Astrocyte (in vitro differentiated cells and primary cell): ENCODE measurements at places on chromosomes 2 and 18. TPM values are rescaled to one million over a fixed set of nuclear protein-coding genes. Genes with fewer than 3 reads are reported as not detected.

GRCh38 chr2:219571311-219572236 lies at the start of gene OBSL1:
TSS of gene OBSL1 (minus strand) at chr2:219571539. CDS start at chr2:219571232, 307 bp downstream.
- peak; percentile 67 for DNase-seq
- peaks cover 8% of the 10 kb centered on the region for H3K36me3 ChIP-seq
- peak within 1 kb of the TSS; percentile 47 for H3K27ac ChIP-seq
- peaks cover 17% of the 10 kb centered on the region for H3K4me1 ChIP-seq
- H3K4me3 ChIP-seq = peak within 1 kb of the TSS; percentile 60

POTEJ gene
- total RNA-seq = not detected in 2 replicates

GRCh38 chr18:961644-962355 lies 57.1 kb downstream of the ADCYAP1 start:
- peak overlapping the region; percentile 64 for H3K27ac ChIP-seq
- H3K27me3 ChIP-seq = no peaks in the 10 kb centered on the region
- DNase-seq = no peak
- no peaks in the 10 kb centered on the region for H3K36me3 ChIP-seq

- H3K27ac ChIP-seq = no peak overlapping the region
- DNase-seq = no peak
- H3K36me3 ChIP-seq = no peaks in the 10 kb centered on the region
- H3K4me3 ChIP-seq = no peak overlapping the region
Observed at GRCh38 chr2:159817283-159817682, 19.3 kb upstream of the CD302 start.

GRCh38 chr2:9332853-9333245 lies 90.5 kb downstream of the ITGB1BP1 start:
- peaks cover 28% of the 10 kb centered on the region for H3K4me1 ChIP-seq
- H3K27me3 ChIP-seq = no peaks in the 10 kb centered on the region
- H3K36me3 ChIP-seq = peaks cover 20% of the 10 kb centered on the region
- H3K27ac ChIP-seq = no peak overlapping the region

GRCh38 chr2:205720451-205720902 lies 38.2 kb downstream of the NRP2 start:
- no peak overlapping the region for H3K27ac ChIP-seq
- H3K27me3 ChIP-seq = no peaks in the 10 kb centered on the region
- no peak overlapping the region for H3K4me3 ChIP-seq
- H3K36me3 ChIP-seq = peaks cover 31% of the 10 kb centered on the region
- no peak for DNase-seq
- H3K4me1 ChIP-seq = no peaks in the 10 kb centered on the region

DNA sequence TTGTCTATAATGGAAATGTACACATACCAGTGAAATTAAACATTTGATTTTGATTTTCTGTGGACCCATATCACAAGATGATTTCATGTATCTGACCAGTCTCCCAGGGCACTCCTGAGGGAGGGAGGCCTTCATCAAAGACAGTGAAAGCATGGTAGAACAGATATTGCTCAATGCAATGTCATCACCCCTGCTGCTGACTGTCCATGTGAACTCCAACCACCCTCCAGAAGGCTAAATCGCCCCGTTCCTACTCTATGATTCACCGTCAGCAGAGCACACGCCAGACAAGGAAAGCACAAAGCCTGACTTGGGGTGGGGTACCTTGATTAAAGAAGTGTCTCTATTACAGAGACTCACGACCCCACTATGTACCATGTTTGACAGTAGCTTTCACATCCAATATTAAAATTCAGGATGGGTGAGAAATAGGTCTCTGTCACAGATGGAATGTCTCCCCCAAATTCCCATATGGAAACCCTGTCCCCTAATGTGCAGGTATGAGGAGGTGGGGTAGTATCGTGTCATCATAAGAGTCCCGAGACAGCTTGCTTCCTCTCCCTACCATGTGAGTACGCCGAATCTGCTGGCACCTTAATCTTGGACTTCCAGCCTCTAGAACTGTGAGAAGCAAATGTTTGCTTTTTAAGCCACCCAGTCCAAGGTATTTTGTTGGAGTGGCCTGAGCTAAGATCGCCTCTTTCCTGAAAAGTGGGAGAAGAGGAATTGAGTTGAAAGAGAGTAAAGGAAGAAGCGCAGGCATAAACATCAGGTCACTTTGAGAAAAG lies 42.4 kb downstream of the CYB5A start:
- H3K27ac ChIP-seq = no peak overlapping the region
- H3K4me3 ChIP-seq = no peak overlapping the region
- H3K4me1 ChIP-seq = peaks cover 7% of the 10 kb centered on the region
- peak; percentile 32 for DNase-seq

DNA sequence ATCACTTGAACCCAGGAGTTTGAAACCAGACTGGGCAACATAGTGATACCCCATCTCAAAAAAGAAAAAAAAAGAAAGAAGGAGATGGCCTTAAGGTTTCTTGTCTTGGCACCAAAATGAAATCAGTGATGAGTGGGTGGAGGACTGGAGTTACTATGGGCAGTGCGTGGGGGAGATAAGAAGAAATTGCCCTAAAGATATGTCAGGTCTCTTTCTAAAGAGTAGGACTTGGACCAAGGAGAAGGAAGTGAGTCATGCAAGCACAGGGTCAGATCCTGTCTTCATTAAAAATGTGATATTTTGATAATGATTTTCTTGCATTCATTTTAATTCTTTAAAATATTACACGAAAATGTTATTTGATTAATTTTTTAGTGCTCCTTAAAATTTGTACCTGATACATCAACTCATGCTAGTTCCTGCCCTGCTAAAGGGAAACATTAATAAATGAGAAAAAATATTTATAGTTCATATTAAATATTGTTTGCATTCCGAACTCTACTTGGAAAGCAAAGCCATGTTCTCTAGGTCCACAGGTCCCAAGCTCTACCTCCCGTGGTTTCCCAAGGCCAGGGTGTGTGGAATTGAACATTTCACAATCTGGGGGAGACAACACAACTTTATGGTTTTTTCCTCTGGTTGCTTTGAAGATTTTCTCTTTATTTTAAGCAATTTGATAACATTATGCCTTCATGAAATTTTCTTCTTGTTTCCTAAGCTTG lies 62.6 kb upstream of the CTLA4 start:
- H3K4me3 ChIP-seq = peak overlapping the region; percentile 13
- peak overlapping the region; percentile 98 for H3K27ac ChIP-seq
- H3K4me1 ChIP-seq = peaks cover 61% of the 10 kb centered on the region
- H3K36me3 ChIP-seq = no peaks in the 10 kb centered on the region
- peak; percentile 79 for DNase-seq
- H3K27me3 ChIP-seq = no peaks in the 10 kb centered on the region

CTAGE1 gene
- total RNA-seq = 0.12 and 0.30 TPM in 2 replicates

ATP6V1C2 gene
- 0.14 TPM in 1 of 2 replicates, not detected in the other for total RNA-seq

GRCh38 chr2:237866101-237866621 lies 6.7 kb downstream of the RAMP1 start:
- peak overlapping the region; percentile 15 for H3K4me3 ChIP-seq
- DNase-seq = peak; percentile 85
- peaks cover 28% of the 10 kb centered on the region for H3K4me1 ChIP-seq
- H3K36me3 ChIP-seq = no peaks in the 10 kb centered on the region
- no peaks in the 10 kb centered on the region for H3K27me3 ChIP-seq

PID1 gene
- 10.7 and 13.6 TPM in 2 replicates for total RNA-seq

DNA sequence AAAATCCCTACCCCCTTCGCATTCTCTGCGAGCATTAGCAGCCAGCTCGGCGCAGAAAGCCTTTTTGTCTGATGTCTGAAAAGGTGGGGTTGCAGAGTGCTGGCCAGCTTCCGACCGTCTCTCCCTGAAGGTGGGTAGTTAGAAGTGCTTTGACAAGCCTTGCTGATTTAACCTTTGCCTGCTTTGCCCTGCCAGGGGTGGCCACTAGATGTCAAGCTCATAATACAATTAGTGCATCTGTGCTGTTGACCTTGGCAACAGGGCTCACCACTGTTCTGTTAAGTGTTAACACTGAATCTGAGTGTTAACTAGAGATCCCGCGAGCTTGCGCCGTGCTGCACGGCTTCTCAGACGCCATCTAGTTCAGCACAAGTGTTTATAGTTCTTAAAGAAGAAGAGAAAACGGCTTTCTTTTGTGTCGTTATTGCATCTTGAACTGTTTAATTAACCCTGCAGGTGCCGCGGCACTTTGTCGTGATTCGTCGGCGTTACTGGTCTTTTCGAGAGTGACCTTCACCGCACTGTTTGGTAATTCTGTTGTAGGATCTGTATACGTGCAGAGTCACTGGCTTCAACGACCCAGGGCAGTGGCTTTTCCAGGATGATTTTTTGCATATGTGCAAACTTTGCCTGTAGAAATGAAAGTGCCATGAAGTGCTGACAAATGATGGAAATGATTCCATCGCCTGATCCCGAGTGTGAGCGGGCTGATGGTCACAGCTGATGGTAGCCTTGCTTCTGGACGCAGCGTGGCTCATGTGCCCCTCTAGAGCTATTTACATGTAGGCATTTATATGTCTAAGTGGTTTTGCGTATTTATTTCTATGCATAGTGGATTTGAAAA lies 5.5 kb downstream of the SALL3 start:
- H3K4me1 ChIP-seq = peaks cover 11% of the 10 kb centered on the region
- H3K4me3 ChIP-seq = peak overlapping the region; percentile 56
- H3K27ac ChIP-seq = no peak overlapping the region
- no peaks in the 10 kb centered on the region for H3K36me3 ChIP-seq

DNA sequence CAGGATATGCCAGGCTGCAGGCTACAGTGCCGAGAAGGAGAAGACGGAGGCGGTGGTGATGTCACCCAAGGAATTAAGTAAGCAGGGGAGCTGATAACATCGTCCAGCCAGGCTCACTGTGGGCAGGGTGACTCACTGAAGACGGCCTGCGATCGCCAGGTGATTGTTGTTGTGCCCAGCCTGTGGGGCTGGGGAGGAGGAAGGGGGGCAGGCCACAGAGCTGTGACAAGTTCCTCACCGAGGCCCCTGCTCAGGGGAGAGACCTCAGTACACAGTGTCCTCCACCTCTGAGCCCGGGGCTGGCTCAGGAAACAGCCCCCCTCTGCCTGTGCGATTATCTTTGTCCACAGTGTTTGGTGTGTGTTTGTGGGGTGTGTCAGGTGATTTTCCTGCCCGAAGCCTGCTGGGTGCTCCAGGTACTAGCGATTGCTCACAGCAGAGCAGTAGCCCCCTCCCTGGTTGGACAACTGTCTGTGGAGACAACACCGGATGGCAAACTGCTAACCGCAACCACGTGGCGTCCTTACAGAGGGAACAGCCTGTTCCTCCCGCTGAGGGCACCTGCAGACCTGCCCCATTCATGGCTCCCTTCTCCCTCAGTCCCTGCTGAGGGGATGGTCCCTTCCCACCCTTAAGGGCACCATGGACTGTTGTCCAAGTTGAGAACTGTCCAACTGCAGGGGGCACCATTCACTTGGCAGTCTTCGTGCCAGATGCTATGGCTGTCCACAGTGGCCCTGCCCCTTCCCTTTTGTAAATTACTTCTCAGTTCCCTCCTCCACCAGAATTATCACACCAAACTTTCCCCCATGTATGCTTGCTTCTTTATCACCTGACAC lies 95.1 kb downstream of the ZFP36L2 start:
- H3K36me3 ChIP-seq = no peaks in the 10 kb centered on the region
- H3K27ac ChIP-seq = peak overlapping the region; percentile 21
- peaks cover 27% of the 10 kb centered on the region for H3K4me1 ChIP-seq
- H3K4me3 ChIP-seq = no peak overlapping the region
- H3K27me3 ChIP-seq = no peaks in the 10 kb centered on the region

GRCh38 chr2:179562330-179562885 lies 297.8 kb upstream of the SESTD1 start:
- no peak overlapping the region for H3K4me3 ChIP-seq
- H3K27me3 ChIP-seq = no peaks in the 10 kb centered on the region
- H3K36me3 ChIP-seq = no peaks in the 10 kb centered on the region
- H3K27ac ChIP-seq = no peak overlapping the region
- H3K4me1 ChIP-seq = no peaks in the 10 kb centered on the region

- no peak overlapping the region for H3K27ac ChIP-seq
- no peaks in the 10 kb centered on the region for H3K4me1 ChIP-seq
- no peak overlapping the region for H3K4me3 ChIP-seq
Observed at GRCh38 chr18:1270081-1270480, 365.4 kb downstream of the ADCYAP1 start.

DNA sequence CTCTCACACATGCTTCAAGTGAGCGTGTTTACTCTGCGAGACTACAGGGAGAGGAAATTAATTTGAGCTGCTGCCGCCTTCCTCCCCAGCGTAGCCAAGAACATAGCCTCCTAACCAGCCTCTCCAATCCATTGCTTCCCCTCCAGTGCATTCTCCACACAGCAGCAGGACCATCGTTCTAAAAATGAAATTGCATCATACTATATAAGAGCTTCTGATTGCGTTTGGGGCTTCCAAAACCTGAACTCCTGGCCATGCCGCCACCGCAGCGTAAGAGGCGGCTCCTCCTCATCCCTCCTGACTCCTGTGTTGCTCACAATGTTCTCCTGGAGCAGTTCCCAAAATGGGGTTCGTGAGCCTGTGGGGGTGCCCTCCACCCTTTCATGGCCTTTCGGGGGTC lies 142.1 kb downstream of the MYT1L start:
- no peak overlapping the region for H3K4me3 ChIP-seq
- no peak for DNase-seq
- no peak overlapping the region for H3K27ac ChIP-seq
- no peaks in the 10 kb centered on the region for H3K27me3 ChIP-seq

ZNF396 gene
- total RNA-seq = 1.3 and 1.4 TPM in 2 replicates

- no peak overlapping the region for H3K4me3 ChIP-seq
- no peaks in the 10 kb centered on the region for H3K36me3 ChIP-seq
- peaks cover 41% of the 10 kb centered on the region for H3K4me1 ChIP-seq
- DNase-seq = peak; percentile 78
- H3K27me3 ChIP-seq = no peaks in the 10 kb centered on the region
- peak overlapping the region; percentile 54 for H3K27ac ChIP-seq
Observed at GRCh38 chr2:39504790-39505335, 67.8 kb upstream of the MAP4K3 start.

DNA sequence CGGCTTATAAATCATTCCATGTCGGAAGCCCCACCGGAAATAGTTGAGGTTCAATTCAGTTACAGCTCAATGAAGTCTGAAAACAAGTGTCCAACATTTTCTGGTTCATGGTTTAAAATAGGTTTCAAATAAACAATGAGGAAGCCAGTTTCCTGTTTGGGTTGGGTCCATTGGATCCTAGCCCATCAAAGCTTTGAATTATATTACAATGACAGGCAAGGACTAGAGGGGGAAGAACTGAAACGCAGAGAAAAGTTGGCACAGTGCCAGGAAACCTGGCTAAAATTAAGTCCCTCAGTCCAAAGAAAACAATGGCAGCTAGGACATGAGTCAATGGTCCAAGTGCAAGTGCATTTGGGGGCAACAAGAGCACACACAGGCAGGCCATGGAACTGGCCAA lies 32.0 kb downstream of the SLC14A1 start:
- H3K36me3 ChIP-seq = no peaks in the 10 kb centered on the region
- DNase-seq = peak; percentile 87
- peaks cover 11% of the 10 kb centered on the region for H3K4me1 ChIP-seq

KCNE4 gene
- 0.27 and 0.34 TPM in 2 replicates for total RNA-seq

DNA sequence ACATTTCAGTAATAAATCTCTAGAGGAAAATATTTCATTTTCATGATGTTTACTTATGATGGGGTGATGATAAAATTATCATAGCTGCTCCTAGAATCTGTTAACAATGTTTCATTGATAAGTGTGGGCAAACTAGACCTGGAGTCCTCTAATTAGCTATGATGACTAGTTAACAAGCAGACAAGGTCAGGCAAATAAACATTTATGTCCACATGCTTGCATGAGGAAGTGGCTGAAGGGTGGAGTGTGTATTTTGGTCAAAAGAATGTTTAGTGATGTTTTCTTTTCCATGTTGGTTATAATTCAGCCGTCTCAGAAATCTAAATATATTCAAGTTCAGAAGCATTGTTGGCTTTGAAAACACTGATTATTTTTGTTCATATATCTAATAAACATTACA lies 99.9 kb upstream of the FN1 start:
- H3K36me3 ChIP-seq = no peaks in the 10 kb centered on the region
- H3K4me3 ChIP-seq = no peak overlapping the region
- peaks cover 31% of the 10 kb centered on the region for H3K4me1 ChIP-seq

GRCh38 chr18:74806073-74806472 lies 208.4 kb downstream of the ZNF407 start:
- H3K36me3 ChIP-seq = no peaks in the 10 kb centered on the region
- no peak for DNase-seq
- peak overlapping the region; percentile 19 for H3K4me3 ChIP-seq
- H3K27ac ChIP-seq = peak overlapping the region; percentile 90
- peaks cover 14% of the 10 kb centered on the region for H3K4me1 ChIP-seq
- no peaks in the 10 kb centered on the region for H3K27me3 ChIP-seq
